ENCODE measurements at places on chromosomes 5 and 9.

DNA sequence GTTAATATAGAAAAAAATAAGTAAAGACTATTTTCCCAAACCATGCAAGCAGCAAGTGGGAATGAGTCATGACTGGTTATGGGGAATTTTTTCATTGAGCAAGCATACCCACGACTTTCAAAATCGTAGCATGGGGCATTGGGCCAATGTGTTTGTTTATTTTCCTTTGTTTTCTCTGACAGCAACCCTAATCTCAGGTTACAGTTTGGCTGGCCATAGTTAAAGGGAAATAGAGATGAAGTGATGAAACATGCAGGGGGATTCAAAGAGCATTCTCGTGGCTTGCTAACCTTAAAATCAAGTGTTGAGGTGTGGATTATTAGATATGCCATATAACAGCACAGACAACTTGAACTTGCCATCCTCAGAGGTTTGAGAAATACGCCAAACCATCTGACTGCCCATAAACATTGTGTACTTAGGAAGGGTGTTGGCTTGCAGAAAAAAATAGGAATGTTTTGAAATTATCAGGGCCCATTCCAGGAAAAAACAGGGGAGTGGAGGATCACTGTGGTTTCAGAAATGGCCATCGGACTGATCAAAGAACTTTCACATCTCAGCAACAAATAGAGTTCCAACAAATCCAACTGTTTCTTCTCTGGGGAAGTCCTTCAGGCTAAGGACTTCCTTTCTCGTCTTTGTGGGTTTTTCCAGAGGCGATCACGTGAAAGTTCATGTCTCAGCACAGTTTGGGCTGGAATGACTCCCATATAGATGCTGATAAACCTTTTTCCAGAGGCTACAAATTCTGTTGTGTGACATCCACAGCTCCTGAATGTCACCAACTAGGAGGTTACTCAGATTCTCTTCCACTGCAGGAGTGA, 259.1 kb downstream of the SYK start:
- DNase-seq = no peak

GRCh38 chr5:168059131-168059530, 232.3 kb upstream of the WWC1 start:
- DNase-seq = no peak

DNA sequence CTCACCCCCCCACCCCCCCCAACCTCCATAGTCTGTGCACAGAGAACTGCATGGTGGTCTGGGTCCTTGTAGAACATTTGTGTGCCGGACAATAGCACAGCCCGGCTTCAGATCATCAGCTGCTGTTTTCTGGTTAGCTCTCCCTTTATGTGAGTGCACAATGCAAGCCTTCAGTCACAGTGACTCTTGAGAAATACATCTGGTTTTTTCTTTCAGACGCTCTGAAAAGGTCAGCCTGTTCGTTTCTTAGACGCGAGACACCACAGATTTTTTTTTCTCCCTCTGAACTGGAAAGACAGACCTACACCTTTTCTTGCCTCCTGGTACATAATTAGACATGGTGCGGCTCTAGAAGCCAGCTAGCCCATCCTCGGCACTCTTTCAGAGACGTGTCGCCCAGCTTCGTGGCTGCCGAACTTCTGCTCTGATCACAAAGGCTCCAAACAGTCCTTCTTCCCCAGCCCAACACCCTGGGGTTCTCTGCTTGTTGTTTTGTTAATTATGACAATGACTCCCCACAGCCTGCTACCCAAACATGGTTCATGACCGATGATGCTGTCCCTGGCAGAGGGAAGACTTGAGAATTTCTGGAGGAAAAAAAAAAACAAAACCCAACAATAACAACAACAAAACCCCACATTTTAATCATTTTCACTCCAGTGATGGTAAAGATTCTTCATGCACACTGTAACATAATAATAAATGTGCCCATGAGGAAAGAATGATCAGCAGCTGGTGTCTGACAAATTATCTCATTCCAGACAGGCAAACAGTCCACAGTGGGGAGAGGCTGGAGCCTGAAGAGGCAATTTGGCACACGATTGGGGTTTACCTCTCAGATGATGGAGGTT, 241.4 kb upstream of the ZNF462 start:
- no peak for DNase-seq

DNA sequence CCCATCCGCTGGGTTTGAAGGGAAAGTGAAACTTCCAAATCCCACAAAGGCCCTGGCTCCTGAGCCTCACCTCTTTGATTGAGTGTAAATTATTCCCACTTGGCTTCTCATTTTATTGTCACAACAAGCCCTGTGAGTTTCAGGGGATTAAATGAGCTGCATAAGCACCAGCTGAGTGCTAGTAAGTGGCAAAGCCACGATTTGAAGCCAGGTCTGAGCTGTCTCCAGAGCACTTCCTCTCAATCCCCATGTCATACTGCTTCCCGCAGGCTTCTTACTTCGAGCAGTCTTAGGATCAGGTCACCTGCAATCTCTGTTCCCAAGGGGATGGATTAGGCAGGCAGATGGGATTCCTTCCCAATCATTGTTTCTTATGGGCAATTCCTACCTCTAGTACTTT, 18.0 kb downstream of the RPS14 start:
- DNase-seq = no peak

- no peak for DNase-seq
Measured at GRCh38 chr9:38286357-38286756, 106.1 kb upstream of the ALDH1B1 start.

DNA sequence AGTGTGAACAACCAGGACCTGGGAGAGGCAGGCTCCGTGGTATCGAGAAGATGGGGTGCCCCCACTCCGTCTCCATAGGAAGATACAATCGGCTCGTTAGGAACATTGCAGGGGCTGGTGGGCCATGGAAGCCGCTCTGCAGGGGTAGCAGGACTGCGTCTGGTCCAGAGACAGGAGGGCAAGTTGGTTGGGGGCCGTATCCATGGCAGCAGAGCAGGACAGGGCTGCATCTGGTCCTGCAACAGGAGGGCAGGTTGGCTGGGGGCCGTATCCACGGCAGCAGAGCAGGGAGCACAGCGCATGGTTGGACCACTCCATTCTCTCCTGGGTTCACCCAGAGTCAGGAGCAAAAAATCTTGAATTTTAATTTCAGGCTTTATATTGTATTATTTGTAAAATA, 98.2 kb downstream of the ANKRD33B start:
- DNase-seq = no peak

GRCh38 chr5:110376281-110376951, 350.1 kb downstream of the TMEM232 start:
- DNase-seq = no peak

- no peak for DNase-seq
Measured at GRCh38 chr5:144377207-144377606, 206.5 kb downstream of the KCTD16 start.

DNA sequence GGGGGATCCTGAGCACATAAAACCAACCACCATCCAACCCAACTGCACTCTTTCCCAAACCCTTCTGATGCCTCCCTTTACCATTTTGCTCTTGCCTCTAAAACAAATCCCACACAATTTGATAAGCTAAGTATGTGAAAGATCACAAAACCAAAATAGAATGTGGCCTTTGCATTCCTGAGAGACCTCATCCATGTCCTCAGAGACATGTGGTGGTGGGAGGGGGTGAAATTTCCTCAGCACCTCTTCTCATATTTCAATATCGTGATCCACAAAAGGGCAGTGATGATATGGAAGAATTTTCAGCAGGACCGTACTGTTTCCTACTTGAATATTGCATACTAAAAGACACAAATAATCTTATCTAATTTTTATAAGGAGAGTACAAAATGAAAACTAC, 423.3 kb downstream of the TLE1 start:
- DNase-seq = no peak

DNA sequence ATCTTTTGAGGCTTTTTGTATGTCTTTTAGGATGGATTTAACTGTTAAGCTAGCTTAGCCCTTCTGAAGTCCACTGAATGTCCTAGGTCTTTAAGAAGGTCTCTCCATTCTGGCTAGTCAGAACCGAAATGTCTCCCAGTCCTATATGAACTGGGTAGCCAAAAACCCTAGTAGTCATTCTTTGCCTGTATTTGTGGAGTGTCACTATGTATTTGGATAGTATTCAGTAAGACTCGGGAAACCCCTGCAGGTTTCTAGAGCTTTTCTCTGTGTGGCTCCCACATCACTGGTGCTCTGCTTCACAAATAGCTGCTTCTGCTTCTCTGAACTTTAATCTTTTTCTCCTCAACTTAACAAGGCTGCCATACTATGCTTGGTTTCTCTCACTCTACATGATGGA, 68.0 kb downstream of the RIC1 start:
- peak; percentile 25 for DNase-seq

- DNase-seq = no peak
Measured at GRCh38 chr9:115006660-115007059, 76.3 kb upstream of the TNFSF8 start.

GRCh38 chr5:72892846-72893245, 63.0 kb upstream of the FCHO2 start:
- DNase-seq = no peak

DNA sequence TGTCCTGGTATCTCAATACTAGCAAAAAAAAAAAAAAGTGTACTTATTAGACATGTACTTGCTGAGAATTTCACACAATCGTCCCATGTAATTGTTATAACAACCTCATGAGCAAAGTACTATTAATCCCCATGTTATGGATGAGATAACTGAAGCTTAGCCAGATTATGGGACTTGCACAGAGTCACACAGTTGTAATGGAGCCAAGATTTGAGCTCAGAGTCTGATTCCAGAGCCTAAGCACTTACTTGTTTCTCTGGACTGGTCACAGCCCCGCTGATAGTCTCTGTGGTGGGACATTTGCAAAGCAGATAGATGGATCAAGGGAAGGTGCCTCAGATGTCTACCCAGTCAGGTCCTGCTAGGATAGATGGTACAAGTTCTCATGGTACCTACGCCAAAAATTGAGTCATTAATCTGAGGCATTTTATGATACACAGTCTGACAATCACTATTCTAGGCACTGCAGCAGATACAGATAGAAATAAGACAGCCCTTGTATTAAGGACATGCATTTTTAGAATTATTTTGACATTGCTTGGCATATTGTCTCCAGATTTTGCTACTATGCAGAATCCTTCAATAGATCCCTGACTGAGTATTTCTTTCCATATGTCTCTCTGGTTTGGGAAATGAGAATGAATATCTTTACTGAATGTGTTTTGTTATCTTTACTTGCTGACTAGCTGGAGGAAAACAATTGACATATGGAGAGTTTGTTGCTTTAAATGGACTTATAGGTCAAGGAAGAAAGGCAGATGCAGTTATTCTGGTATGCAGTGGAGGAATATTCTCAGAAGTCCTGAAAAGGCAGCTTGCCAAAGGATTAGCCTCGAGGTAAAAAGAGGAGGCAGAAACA, 149.5 kb downstream of the ADAMTSL1 start:
- DNase-seq = no peak

DNA sequence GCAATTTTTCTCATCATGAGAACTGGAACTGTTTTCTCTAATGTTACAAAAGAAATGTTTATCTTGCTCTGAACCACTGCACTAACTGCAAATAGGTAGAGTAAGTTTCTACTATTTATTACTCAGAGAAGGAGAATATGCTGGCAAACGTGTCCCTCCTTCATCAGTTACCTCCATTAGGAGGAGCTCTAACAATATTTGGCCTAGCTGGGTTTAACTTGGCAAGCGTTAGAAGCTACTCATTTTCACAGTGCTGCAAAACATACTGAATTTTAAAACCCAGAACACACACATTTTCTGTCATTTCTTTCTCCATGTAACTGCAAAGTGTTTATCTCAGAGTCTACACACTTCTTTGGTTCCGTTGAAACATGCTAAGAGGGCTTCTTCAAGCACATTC, 101.0 kb upstream of the GABRG2 start:
- DNase-seq = no peak

Data from GM10248 (cell line).